ENCODE measurements at places on chromosomes 4 and X.

GRCh38 chr4:55177461-55177860 lies 52.1 kb upstream of the KDR start:
- DNase-seq = no peak

DNA sequence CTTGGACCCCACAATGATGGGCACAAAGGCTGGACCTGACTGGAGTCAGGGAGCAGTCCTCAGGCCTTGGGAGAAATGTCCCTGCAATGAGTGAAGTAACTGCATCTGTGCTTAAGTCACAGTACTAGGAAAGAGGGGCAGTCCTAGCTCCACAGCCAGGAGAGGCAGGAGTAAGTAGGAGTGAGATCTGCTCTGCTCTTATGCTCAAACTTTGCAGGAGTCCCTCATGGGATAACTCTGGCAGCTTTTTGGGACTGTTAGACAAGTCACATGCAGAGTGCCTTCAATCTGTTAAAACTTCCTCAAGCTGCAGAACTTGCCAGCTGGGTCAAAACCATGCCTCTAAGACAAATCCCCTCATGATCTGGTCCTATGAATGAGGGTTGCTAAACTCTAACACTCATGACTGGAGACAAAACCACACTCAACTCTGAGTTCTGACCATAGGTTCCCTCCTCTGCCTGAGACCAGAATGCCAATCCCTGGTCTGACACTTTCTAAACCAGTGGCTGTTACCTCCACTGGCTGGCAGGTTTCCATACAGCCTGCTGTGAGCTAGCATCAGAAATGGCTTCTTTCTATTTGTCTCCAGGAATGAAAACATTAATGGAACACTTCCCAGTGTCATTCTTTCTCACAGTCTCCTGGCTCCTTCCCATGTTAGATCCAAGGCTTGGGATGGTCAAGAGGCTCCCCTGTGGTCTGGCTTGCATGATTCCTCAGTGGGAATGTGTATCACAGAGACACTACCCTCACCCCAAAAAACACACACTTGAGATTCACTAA lies 819.3 kb downstream of the PCDH7 start:
- DNase-seq = no peak

GRCh38 chr4:186780291-186781031 lies 56.8 kb upstream of the FAT1 start:
- DNase-seq = no peak

DNA sequence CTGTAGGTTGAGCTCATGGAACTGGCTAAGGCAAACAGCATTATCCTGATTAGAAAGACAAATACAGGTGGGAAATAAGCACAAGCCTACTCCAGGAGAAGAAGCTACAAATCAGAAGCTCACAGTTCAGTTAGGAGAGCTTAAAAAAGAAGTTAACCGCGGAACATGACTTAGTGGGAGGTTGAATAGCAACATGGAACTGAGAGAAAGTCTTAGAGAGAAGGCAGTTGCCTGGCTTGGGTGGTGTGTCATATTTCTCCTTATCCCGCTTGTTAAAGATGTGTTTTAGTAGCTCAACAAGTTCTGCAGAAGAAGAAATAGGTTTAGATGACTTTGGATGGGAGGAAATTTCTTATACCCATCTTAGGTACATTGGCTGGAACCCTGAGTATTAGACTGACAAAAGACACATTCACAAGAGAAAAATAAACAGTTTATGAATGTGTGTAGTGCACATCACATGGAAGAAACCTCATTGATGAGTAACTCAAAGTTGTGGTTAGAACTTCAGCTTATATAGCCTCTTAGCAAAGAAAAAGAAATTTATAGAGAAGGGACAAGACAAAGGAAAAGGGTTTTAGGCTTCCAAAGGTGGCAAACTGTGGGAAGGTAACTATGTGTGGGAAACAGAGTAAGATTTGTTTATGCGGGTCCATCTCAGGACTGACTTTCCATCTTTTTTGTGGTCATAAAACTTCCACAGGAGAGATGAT lies 37.4 kb upstream of the RXFP1 start:
- DNase-seq = no peak

- DNase-seq = no peak
Observed at GRCh38 chrX:134418317-134419113, 41.5 kb upstream of the HPRT1 start.
